ENCODE measurements at places on chromosomes 6 and 20. TPM values are rescaled to one million over a fixed set of nuclear protein-coding genes. Genes with fewer than 3 reads are reported as not detected.

HRH3 gene
- not detected for total RNA-seq

PSORS1C2 gene
- not detected for total RNA-seq

CNR1 gene
- total RNA-seq: 2.4 TPM

CYP24A1 gene
- 76.0 TPM for total RNA-seq

RBM24 gene
- total RNA-seq: 5.3 TPM

ZNF292 gene
- 2.6 TPM for total RNA-seq

PSMF1 gene
- 224 TPM for total RNA-seq

GCNT2 gene
- total RNA-seq: 3.9 TPM

MLN gene
- not detected for total RNA-seq

RRP36 gene
- 75.1 TPM for total RNA-seq

TMEM151B gene
- total RNA-seq: 0.16 TPM

BTNL2 gene
- total RNA-seq: not detected

CDKN1A gene
- 284 TPM for total RNA-seq

FUT9 gene
- total RNA-seq: not detected

ZSCAN23 gene
- not detected for total RNA-seq

ECHDC1 gene
- 31.3 TPM for total RNA-seq

MCHR2 gene
- total RNA-seq: not detected

SLC25A27 gene
- 0.12 TPM for total RNA-seq

ENPP4 gene
- 0.31 TPM for total RNA-seq

EPPIN gene
- not detected for total RNA-seq

LRRN4 gene
- 0.06 TPM for total RNA-seq

GNL1 gene
- 29.2 TPM for total RNA-seq

SYCP2L gene
- 1.9 TPM for total RNA-seq

ANGPT4 gene
- 0.03 TPM for total RNA-seq

RGS17 gene
- total RNA-seq: 5.8 TPM

MYLK4 gene
- total RNA-seq: 0.10 TPM

OTOR gene
- not detected for total RNA-seq

COL9A3 gene
- 0.49 TPM for total RNA-seq

FAM209A gene
- 0.25 TPM for total RNA-seq

Data from A549 treated with AZD2906 at 1 μM for 4 hours (cell line).